ENCODE measurements at places on chromosomes 1 and 21.

- no peak for DNase-seq
Observed at GRCh38 chr1:86852782-86853408, 61.0 kb downstream of the SELENOF start.

- DNase-seq, result no peak
Observed at GRCh38 chr1:19454265-19455146, 30.8 kb downstream of the CAPZB start.

DNA sequence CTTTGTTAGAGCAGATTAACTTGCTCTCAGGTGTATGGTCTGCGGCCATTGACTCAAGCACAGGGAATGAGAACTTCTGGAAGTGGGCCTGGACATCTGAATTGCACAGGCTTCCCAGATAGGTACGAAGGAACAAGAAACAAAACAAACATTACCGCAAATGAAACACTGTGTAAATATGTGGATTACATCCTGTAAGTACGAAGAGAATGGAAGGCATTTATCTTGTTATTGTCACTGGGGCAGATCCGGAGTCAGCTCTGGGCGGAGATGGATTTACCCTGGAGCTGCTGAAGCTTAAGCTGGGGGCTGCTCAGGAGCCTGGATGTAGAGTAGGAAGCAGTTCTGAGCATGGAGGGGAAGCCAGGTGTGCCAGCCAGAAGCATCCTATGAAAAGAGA is 6.8 kb downstream of the HES2 start:
- DNase-seq, result no peak

DNA sequence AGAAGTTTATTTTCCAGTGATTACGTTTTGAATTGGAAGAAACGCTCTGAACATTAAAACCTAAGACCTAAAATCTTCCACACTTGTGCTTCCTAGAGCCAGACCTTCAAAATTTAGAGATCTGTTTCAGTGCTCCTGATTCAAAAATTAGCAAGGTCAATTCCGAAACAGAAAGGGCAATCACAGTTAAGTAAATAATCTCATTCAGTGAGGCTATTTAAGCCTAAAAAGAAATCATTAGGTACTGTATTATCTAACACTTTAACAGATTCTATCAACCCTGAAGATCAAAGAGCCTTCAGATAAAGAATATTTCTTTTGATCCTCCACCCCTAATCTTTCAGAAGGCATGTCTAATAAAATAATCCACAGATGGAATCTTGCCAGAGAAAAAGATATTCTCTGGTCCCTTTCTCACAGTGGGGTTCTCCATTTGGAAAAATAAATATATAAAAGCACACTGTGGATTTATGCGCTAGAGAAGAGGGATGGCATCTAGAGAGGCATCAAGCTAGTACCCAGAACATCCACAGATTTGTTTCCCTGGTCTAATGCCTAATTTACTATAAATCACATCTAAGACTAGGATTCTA is 54.4 kb downstream of the ZZZ3 start:
- DNase-seq, result no peak

- DNase-seq, result no peak
Observed at GRCh38 chr1:41740630-41741239, 178.0 kb downstream of the HIVEP3 start.

DNA sequence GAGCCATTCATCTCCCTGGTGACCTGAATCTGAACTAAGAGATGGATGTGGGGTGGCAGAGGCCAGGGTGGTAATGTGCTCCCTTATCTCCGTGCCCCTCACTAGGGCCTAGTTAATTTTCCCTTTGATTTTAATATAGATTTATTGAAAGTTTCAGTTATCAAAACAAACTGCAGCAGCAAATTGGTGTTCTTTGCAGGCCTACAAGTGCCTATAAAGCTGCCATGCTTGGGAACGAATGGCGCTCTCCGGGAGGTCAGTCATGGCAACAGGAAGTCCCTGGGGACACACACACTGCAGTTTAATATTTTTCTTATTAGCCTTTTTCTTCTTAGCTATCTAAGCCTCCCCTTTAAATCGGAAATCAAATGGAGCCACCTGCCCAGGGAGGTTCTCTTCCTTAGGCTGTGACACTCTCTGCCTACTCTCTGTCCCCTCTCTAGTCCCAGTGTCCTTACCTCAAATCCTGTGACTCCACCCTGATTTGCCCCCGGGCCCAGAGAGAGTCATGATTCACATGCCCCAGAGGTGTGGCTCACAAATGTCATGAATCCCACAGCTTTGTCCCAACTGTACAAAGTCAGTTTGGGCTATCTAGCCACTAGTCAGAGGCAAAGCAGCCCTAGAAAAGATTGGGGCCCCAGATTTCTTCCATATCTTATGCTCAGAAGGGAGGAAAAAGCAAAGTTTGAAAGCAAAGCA is 4.3 kb upstream of the ERI3 start:
- DNase-seq, result no peak

DNA sequence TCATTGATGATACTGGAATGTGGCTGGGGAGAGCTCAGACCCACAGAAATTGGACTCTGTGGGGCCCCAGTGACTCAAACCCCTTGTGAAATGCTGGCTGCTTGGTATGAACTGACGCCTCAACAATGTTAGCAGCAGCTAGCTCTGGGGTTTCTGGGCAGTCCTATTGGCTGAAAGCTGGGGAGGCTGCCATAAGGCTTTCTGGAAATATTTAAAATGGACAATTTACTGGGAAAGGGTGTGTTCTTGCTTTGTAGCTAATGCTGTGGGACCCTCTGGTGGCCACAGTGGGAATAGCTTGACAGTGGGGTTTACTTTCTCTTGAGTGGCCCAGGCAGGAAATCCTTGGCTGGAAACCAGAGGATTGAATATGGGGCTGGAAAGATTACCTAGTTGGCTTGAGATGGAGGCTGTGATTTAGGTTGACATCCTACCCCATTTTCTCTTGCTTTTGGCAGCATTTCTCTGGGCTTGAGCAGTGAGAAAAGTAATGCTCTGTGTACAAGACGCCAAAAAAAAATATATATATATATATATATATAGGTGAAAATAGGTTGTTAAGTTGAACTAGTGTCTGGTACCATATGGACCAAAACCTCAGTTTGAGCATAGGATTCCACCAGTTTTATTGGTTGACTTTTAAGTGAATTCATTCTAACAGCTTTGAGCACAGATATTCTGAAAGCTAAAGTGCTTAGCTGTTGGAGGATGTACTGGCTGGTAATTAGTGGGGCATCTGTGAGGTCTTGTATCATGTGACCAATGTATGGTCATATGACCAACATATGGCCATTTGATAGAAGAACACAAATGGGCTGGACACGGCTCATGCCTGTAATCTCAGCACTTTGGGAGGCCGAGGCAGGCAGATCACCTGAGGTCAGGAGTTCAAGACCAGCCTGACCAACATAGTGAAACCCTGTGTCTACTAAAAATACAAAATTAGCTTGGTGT is 8.2 kb upstream of the S100A10 start:
- peak; percentile 72 for DNase-seq

DNA sequence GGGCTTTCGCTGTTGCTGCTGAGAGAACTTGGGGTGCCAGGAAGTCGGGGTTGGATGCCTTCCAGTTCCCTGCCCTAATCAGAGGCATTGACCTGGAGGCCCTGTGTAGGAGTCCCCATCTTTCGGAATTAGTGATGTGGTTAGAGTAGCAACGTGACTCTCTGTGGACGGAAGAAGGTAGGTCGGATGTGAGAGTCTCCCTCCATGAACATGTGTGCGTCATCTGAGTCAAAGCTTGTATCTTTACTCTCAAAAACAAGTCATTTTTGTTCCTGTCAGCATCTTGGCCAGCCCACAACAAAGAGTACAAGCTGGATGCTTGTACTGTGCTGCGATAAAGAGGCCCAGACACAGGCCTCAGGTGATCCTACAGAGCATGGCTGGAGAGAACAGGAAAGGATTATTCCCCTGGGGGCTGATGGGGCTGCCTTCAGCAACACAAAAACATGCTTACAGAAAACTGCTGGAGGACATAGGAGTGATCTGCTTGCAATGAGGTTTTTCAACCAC is 31.0 kb upstream of the IL10 start:
- peak; percentile 64 for DNase-seq

- DNase-seq, result no peak
Observed at GRCh38 chr1:19955534-19956170, 23.8 kb downstream of the PLA2G2A start.

- no peak for DNase-seq
Observed at GRCh38 chr1:116722016-116722838, 32.0 kb upstream of the CD2 start.

GRCh38 chr1:59617434-59617833 is 197.3 kb upstream of the HOOK1 start:
- no peak for DNase-seq

DNA sequence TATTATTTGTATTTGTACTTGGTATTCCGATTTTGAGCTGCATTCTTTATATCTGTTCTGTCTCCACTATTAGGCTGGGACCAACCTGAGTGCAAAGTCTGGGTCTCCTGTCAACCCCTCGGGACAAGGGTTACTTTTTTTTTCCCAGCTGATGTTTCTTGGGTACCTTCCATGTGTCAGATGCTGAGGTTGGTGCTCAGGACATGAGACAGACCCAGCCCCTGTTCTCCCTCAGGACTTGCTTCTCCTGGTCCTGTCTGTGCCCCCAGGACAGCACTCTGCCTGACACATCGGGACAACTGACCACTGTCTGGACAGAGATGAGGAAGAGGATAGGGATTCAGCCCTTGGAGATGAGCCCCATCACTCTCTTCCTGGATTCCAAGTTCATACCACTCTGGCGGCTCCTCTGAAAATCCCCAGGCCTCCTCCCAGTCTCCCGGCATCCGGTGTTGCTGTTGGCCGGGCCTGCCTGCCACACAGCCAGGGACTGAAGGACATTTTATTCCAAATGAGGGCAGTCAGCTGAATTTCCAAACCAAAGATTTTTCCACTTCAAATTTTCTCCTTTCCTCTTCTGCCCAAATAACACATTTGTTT is 55.6 kb upstream of the FMOD start:
- DNase-seq, result no peak

DNA sequence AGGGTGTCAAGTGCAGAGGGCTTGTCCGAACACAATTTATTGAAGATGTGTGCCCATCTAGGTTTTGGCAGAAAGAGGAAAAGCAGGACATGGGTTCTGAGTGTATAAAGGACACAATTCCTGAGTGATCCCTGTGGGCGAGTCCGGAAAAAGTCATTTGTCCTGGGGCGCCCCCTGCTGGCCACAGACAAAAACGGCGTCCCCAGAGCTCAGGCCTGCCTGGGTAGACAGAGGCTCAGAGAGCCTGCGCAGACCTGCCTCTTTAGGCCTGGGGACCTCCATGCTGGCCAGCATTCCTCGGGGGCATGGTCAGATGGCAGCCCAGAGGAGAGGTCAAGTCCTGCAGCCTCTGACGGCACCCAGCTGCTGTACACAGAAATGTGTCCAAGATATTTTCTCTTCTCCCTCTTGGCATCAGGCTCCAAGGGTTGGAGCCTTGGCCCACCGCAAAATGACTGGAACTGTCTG is 65.5 kb upstream of the LRP8 start:
- DNase-seq, result peak; percentile 53

DNA sequence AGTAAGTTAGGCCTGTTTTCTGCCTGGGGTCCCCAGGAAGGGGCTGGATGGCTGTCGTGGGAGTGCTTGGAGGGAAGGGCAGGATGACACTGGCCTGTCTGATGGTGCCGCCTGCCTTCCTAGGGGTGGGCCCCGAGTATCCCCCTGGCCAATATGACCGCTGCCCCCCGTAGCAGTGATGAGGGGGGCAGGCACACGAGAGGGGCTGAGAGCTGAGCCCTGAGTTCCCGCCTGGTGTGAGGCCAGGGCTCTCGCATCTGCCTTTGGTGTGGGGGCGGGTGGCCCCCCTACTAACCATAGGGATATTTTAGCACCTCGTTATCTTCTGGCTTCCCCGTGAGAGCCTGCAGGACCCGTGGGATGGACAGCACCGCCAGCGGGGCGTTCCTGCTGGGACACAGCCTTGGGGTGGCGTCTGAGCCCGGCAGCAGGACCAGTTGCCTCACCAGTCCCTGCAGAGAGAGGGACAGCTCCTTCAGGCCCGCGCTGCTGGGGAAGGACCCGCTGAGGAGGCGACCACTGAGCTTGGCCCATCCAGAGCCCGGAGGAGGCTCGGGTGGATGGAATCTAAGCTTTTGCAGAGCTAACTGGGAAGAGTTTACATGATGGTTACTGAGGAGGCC is 10.4 kb downstream of the KRTAP10-1 start:
- no peak for DNase-seq

- no peak for DNase-seq
Observed at GRCh38 chr1:30633294-30633693, 90.1 kb downstream of the MATN1 start.

- DNase-seq, result no peak
Observed at GRCh38 chr1:41404308-41404761, 43.1 kb downstream of the FOXO6 start.

DNA sequence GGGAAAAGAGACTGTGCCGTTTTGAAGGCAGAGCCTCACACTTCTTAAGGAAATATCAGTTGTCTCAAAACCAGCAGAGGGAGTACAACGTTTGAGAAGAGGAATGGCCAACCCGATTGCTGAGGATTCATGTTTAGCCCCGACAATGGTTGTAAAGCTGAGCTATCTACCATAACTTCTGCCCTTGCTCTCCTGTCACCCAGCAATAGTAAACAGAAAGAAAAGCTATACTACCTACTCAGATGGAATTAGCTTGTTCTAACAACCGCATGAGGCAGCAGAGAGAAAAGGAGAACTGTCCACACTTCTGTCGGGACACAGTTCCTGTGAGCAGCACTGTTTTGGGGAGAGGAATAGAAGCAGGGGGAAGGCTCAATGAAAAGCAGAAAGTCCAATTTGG is 91.2 kb downstream of the SLC45A1 start:
- no peak for DNase-seq

- DNase-seq, result no peak
Observed at GRCh38 chr1:199155166-199156019, 516.6 kb downstream of the PTPRC start.

DNA sequence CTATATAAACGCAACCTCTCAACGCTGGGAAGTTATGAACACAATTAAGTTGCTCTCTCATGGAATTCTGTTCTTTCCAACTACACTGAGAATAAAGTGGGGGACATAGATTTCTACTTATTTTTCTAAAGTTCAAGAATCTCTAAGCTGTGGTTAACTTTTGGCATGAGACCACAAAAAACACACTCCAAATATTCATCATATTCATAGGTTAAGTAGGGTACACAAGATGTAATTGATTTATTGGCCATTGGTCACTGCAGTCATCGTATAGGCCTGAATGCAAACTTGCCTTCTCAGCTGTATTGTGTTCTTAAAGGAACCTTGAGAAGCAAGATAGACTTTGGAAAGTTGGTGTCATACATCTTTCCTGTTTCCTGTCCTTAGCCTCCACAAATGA is 40.3 kb downstream of the PRRX1 start:
- no peak for DNase-seq

DNA sequence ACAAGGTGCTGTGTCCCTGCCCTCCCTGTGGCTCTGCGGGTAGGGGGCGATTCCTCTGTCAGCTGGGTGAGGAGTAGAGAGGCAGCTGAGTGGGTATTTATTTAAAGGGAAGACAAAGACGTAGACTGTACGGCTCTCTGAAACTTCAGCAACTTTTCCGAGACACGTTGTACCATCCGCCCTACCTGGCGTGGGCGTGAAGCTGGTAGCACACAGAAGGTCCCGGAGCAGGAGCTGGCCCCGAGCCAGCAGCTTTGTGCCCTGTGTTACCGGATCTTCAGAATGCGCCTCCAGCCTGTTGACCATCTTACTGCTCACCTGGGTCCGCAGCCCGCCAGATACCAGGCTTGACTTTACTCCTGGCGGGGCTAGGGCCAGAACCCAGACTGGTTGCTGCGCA is 34.9 kb downstream of the PRKCZ start:
- no peak for DNase-seq

- DNase-seq, result no peak
Observed at GRCh38 chr1:187696073-187696472, 867.3 kb downstream of the PLA2G4A start.

- no peak for DNase-seq
Observed at GRCh38 chr1:246043556-246043955, 463.5 kb downstream of the SMYD3 start.

- DNase-seq, result no peak
Observed at GRCh38 chr1:105204836-105205371, 1455.2 kb downstream of the AMY1C start.

Measured in activated naive CD4-positive, alpha-beta T cell (primary cell).